ENCODE measurements at places on chromosomes 6 and 20.

DNA sequence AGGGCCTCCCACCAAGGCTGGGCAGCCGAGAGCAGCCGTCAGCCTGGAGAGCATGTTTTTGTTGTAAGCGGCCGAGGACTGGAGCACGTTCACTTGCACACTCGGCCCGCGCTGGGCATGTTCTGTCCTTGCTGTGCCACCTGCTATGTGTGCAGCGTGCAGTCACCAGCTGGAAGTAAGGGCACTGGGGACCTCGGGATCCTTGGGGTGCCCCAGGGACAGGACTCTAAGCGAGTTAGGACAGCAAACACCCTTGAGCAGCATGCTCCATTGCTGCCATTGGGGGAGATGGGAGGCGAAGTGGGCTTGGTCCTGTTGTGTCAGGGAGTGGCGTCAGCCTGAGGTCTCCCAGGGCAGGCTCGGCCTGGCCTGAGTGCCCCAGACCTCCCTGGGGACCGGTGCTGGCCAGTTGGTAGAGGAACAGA, 18.6 kb downstream of the DYNLT1 start:
- no peak for ATAC-seq

DNA sequence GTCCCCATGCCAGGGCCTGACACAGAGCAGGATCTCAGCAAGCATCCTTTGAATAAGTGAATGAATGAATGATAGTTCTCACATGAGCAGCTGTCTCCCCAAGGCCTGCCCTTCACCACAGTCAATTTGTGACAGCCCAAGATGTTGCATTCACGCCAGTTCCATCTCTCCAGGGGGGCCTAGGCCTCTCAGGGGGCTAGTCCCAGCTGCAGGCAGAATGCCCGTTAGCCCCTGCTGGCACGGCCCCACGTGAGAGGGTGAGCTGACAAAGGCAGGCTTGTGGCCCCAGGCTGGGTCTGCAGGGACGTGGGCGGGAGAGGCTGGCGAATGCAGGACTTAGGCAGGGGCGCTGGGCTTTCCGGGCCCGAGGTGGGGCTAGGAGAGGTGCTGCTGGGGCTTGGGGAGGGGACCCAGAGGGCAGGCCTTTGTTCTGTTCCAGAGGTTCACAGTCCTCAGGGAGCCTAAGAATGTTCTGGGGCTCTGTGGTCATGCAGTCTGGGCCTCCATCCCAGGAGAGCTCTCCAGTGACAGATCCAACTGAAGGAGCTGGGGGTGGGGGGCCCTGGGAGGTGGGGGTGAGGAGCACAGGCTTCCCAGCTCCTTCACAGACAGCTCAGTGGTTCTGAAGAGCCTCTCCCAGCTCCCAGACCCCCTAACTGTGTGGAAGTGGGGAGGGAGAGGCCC, 30.5 kb upstream of the TLDC2 start:
- ATAC-seq = no peak

DNA sequence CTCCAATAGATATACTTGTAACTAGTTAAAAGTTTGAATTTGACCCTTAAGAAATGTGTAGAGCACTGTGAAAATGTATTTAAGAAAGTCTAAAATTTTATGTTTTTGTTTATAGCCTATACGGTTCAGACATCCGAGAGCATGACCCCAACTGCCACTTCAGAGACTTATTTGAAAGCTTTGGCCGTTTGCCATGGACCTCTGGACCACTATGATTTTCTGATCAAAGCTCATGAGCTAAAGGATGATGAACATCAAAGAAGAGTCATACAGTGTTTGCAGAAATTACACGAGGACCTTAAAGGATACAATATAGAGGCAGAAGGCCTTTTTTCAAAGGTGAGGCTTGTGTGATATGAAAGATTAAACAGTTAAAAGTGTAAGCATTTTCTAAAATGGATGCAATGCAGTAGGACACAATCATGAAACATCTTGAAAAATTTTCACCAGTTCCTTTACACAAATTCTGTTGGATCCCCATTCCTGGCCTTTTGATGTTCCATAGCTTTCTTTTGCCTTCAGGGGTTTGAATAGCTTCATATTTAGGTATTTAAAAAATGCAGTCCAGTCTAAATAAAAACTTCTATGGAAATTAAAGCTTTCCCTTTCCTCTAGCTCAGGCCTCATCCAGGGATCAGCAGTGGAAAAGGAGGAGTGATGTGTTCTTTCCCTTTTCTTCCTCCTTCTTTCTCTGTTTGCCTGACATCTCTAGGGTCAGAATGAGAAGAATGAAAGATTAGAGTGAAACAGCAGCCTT, 29.0 kb downstream of the AFG1L start:
- ATAC-seq = no peak

DNA sequence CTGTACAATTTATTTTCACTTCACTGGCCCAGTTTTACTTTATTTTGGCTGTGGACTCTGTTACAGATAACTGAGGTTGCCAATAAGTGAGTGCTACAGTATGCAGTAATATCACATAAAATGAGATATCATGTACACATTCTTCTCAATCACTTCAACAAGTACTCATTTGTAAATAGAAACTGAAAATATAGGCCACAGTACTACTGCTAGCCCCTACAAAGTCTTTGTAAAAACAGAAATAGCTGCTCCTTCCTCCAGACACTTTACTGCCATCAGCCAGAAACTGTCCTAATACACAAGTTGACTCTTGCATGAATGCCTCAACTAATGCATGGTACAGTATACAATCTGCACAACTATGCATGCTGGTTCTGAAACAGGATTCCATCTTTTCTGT, 9.2 kb downstream of the DTNBP1 start:
- ATAC-seq = peak; percentile 43

DNA sequence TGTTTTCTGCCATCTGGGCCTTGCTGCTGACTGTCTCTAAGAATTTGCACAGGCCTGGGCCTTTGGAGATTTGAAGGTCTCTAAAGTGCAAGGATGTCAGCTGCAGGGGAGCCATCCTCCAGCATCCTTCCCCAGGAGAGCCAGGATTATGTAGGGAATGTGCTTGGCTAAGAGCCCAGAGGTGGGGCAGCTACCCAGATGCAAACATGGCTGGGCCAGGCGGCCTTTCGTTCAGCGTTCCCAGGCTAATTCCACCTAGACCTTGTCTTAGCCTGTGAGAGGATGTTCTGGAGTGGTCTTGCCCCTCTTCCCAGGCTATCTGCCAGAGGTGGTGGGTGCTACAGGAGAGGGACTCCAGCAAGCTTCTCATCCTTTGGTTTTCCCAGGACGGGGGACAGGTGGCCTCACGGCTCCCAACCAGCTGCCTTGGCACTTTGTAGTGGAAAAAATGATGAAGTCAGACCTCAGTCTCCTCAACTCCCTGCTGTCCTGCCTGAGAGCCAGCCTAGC, 7.7 kb upstream of the PTGIS start:
- no peak for ATAC-seq

DNA sequence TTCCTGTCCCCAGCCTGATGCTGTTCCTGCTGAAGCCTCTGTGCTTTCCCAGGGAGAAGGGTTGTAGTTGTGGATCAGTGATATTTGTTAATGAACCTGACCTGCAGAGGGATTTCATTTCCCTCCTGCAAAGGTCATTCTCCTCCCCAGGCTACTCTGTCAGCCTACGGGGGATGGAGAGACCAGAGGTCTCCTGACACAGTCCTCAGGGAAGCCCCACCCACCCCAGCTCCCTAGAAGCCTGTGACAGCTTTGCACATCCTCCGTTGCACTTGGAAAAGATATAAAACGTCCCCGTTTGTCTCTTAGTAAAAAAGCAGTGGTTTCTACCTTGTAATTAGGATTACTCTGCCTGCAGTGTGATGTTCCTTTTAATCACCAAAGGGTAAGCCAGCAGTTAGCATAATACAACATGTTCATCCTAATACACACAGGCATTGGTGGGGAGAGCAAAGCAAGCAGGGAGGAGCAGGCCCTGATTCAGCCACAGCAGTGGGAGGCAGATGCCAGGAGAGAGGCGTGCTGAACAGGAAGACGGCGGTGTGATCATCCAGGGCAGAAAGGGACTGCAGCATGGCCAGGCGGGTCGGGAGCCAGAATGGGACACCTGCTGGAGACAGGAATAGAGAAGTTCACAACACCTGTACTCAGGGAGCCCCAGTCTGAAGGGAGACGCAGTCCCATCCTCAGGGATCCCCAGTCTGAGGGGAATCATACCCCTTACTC, 293.5 kb downstream of the LRFN2 start:
- no peak for ATAC-seq

DNA sequence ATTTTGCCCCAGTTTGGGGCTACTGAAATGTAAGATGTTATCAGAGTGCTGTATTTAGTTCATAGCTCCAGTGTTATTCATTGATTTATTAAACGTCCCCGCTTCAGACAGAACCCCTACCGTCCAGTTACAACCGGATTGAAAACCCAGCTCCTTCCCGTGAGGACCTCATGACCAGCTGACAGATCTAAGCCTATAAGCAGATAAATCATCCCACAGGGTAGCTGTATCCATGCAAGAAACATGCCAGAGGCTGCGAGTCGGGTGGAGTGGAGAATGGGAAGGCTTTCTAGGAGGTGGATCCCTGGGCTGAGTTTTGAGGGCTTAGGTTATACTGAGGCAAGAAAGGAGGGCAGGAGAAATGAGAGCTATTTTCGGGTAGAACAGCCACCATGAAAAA, 260.0 kb downstream of the ARID1B start:
- ATAC-seq = no peak

GRCh38 chr6:20148433-20148832, 63.8 kb downstream of the MBOAT1 start:
- ATAC-seq = no peak

DNA sequence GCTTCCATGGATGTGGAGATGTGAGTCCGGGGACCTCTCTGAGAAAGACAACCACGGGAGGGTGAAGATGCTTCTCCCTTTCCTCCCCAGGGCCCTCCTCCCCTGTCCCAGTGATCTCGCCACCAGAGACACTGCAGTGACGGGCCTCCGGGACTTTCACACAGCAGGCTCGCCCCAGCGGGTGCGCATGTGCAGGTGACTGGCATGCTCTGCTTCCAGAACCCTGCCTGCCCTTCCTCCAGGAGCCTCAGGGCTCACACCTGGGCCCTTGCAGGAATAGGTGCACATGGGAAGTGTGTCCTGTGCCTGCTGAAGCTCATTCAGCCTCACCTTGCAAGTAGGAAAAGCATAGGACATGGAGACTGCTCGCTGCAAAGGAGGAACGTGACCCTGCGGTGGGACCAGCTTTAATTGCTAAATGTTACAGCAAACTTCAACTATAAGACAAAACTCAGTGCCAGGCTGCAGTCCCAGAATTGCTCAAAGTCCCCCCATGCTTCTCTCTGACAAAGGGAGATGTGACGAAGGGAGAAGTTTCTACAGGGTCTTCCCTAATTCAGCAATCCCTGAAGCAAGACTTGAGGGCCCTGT, 19.2 kb downstream of the CST8 start:
- no peak for ATAC-seq

DNA sequence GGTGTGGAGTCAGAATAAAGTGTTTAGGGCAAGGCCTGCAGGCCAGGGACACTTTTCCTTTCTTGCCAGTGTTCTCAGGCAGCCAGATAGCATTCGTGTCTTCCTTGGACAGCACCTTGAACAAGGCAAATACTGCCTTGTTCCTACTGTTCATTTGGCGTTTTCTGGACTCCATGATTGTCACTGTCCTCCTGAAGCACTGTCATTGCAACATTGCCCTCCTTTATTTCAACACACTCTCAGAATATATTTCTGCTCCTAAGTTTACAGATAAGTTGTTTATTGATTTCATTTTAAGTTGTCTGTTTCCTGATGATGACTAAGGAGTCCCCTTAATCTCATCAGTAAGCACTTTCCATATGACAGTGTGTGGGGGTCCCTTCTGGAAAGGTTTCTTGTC, 15.1 kb upstream of the DEF6 start:
- no peak for ATAC-seq

GRCh38 chr6:166097914-166098522, 69.6 kb downstream of the TBXT start:
- ATAC-seq = no peak

- ATAC-seq = peak; percentile 39
Observed at GRCh38 chr6:145017516-145017915, 717.8 kb downstream of the EPM2A start.

DNA sequence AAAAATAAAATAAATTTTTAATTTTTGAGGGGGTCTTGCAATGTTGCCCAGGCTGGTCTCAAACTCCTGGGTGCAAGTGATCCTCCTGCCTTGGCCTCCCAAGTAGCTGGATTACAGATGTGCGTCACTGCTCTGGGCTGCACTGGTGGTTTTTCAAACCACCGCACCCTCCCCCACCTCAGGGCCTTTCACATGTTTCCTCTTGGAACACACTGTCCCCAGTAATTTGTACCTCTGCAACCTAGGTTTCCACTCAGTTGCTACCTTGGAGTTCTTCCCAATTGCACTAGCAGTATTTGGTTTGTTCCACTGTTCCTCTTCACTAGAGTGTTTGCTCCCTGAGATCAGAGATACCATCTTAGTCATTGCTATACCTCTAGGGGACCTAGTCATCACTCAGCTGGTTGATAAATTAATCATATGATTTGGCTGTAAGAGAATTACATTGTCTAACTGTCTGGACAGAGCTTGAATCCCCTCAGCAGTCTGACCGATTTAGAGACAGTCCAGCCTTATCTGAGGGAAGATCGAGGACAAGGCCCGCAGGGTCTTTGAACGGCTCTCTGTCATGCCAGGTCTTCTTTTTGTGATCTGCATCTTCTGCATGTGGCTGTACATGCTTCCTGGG, 32.0 kb downstream of the CEP43 start:
- peak; percentile 98 for ATAC-seq

- ATAC-seq = no peak
Observed at GRCh38 chr6:134727081-134727480, 222.8 kb downstream of the ALDH8A1 start.

DNA sequence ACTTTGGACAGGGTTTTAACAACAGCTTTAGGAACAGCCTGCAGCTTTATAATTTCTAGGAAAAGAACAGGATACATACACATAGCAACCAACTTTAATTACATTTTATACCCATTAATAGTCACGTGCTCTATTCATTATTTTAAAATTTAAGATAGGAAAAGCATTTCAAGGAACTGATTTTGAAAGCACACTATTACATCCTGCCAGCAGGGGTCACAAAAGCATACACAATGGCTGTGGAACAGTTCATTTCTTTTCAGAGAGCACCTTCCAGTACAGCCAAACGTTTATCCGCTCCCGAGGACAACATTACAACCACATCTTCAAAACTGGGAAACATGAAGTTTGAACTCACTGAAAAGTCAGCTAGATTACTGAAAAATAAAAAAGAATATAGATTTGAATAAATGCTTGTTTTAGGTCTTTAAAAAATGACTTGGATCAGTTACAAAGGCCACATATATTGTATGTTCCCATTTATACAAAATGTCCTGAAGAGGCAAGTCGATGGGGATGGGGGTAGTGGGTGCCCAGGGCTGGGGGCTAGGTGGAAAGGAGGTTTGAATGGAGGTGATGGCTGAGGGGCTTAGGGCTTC, 104.6 kb upstream of the EXOC2 start:
- ATAC-seq = peak; percentile 26

GRCh38 chr20:57381596-57382503, 9.3 kb upstream of the RBM38 start:
- peak; percentile 62 for ATAC-seq

DNA sequence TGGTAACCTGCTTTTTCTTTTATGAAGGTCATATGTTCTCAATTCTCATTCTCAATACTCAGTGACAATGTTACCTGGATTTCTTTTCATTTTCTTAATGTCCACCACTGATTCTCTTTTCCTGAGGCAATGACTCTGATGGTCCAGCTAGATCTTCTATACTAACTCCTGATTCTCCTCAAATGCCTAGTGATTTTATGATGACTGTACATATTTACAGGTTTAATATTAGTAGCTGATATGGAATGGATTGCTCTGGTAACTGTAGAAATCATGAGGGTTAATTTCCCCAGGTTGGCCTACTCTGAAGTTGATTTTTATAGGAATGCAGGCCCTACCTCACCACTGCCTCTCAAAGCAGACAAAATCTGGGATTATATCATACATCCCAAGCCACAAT, 308.6 kb upstream of the CNR1 start:
- ATAC-seq = no peak

- no peak for ATAC-seq
Observed at GRCh38 chr6:126548300-126548699, 208.4 kb downstream of the CENPW start.

All from activated T-helper 17 cell treated with anti-CD3 and anti-CD28 coated beads, Interleukin-2, amount 50 U/mL, for 72 hours (primary cell).